ENCODE measurements at places on chromosomes 12 and 14. TPM values are rescaled to one million over a fixed set of nuclear protein-coding genes. Genes with fewer than 3 reads are reported as not detected.

GRCh38 chr14:57482120-57482519 lies 11.5 kb downstream of the CCDC198 start:
- no peak for DNase-seq

DNA sequence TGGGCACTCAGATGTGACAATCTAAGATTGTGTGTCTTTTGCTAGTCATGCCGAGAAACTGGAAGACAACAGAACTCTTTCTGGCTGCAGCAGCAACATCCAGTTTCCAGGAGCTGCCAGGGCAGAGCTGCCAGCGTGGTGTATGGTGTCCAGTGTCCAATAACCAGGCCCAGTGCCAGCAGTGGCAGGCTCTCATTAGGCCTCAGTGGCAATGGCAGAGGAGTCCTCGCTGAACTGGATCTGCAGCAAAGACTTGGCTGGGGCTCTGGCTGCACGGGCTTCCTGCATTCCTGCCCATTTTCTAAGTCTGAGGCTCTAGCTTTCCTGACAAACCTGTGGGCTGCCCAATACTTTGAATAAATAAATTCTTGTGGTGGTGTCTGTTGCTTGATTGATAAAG lies 26.2 kb upstream of the PPM1A start:
- no peak for DNase-seq

Gene ADAMTS20
- total RNA-seq = not detected

DNA sequence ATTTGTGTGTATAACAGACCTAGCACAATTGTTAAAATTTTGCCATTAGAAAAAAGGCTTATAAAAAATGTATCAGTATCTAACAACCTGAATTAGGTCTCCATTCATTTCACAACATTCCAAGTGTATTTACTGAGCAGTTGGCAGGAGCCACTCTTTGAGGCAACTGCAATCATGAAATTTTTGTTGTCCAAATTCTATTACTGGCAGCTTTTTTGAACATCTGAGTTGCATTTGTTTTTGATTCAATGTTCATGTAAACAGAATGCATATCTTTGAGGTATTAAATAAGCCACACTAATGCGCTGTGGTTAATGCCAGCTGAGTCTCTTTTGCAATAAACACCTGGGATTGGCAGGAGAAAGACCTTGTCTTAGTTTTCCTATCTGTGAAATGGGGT lies 8.7 kb downstream of the KITLG start:
- DNase-seq = no peak

- DNase-seq = no peak
Measured at GRCh38 chr14:56650048-56650447, 70.5 kb downstream of the TMEM260 start.

Gene MANSC4
- total RNA-seq = not detected

Gene TMTC2
- 10.1 TPM for total RNA-seq

- no peak for DNase-seq
Measured at GRCh38 chr14:23008831-23009230, 1.1 kb downstream of the C14orf93 start.

Gene ACTN1
- 340 TPM for total RNA-seq

DNA sequence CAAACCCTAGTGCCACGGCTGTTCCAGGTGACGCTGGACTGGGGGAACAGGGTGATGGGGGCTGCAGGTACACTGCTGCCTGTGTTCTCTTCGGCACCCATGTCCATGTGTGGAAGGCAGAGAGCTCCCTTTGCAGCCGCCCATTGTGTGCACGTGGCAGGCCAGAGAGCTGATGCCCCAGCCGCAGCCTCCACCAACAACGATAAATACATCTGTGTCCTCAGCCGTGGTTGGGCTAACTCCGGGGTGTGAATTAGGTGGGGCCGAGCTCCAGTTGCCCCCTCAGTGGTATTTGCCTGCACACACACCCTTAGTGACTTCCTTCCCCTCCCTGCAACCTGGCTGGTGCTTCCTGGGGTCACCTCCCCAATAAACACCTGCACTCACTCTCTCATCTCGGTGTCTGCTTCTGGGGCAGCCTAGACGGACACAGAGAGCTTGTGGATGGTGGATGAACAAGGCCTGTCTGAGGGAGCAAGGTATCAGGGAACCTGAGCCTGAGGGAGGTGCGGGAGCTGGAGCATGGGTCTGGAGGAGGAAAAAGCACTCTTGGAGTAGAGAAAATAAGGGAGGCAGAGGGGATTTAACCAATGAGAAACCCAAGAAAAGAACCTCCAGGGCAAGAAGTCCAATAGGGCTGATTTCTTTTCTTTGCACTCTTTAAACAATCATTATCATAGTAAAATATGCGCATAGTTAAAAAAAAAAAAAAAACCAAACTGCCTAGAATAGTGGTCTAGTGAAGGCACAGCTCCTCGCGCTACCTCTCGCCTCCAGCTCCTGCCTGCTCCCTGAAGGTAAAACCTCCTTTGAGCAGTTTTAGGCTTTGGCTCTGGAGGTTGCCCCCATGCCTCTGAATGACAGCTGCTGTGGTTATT lies 112.6 kb downstream of the ZNF664 start:
- no peak for DNase-seq

DNA sequence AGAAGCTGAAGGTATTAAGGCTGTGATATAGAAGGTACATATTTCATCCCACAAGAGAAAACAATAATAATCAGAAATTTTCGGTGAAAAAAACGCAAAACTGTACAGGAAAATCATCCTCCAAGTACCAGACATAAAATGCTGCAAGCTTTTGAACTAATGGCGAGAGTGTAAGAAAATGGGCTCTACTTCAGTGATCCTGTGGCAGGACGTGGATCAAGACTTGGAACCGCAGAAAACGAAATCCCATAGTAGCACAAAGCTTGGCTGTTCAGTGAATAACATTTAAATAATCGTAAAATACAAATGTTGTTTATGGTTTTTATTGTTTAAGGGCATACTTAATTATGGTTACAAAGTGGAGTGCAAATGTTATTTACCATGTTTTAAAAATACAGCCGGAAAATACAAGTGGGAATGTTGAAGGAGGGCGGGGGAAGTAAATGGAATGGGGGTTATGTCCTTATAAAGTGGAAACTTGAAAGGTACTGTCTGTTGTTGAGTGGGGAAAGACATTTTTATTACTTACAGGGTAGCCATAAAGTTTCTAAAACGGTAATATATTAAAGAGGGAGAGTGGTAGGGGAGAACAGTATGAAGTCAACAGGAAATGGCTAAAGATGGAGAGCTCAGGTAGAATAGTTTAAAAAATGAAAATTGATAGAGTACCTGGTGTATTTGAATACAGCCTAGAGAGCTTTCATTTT lies 1.1 kb downstream of the SMIM10L1 start:
- no peak for DNase-seq

DNA sequence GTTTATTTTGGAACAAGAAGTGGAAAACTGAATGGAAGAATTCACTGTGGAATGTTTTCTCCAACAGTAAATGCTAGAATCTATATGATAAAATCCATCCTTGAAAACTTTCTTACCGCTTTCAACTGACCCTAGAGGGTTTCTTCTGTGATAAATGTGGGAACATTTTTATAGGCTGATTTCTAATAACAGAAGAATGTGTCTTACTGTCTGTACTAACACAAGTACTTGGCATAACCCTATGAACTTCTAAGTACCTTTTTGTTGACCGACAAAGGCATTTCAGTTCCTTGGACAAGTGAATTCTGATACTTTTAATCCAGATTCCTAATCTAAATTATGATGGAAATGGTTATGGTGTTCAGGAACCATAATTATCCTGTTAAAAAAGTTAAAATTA lies 1109.7 kb upstream of the FLRT2 start:
- no peak for DNase-seq

- DNase-seq = no peak
Measured at GRCh38 chr14:104702673-104703072, 13.3 kb downstream of the INF2 start.

- DNase-seq = no peak
Measured at GRCh38 chr12:123034865-123035264, 54.4 kb downstream of the ARL6IP4 start.

DNA sequence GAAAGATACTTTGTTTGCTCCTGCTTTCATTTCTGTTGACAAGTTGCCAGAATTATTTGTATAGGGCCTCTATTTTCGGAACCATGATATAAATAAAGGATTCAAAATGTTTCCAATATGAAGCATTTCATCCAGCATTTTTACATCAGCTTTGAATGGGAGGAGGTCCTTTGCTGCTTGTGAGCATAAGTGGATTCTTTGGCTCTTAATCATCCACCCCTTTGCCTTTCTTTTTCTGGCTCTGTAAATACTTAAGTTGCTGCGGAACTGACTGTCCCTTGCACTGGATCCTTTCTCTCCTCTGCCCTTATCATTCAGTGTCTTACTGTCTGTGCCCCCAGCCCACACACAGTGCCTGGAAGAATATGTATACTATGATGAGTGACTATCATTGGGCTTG lies 357.3 kb upstream of the RGS6 start:
- DNase-seq = peak; percentile 17

- DNase-seq = no peak
Measured at GRCh38 chr12:127025545-127025944, 1241.4 kb upstream of the TMEM132C start.

Gene GLIPR1L1
- total RNA-seq = not detected

GRCh38 chr12:121705514-121705913 lies 7.0 kb upstream of the TMEM120B start:
- DNase-seq = no peak

DNA sequence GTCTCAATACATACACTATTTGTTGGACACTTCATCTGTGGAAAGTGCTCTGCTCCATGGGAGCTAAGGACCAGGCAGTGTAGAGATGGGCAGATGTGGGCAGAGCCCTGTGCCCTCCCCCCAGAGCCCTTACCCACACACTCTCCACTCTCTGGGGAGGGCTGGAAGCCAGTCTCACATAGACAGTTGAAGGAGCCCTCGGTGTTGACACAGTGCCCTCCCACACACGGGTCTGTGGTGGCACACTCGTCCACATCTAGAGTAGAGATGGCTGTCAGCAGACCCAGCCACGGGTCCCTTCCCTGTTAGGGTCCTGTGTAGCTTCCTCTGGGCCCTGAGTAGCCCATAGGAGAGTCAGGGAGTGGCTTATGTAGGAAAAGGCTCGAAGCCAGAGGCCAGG lies 14.3 kb downstream of the ISCA2 start:
- no peak for DNase-seq

GRCh38 chr12:125159702-125160101 lies 94.5 kb downstream of the AACS start:
- DNase-seq = no peak

DNA sequence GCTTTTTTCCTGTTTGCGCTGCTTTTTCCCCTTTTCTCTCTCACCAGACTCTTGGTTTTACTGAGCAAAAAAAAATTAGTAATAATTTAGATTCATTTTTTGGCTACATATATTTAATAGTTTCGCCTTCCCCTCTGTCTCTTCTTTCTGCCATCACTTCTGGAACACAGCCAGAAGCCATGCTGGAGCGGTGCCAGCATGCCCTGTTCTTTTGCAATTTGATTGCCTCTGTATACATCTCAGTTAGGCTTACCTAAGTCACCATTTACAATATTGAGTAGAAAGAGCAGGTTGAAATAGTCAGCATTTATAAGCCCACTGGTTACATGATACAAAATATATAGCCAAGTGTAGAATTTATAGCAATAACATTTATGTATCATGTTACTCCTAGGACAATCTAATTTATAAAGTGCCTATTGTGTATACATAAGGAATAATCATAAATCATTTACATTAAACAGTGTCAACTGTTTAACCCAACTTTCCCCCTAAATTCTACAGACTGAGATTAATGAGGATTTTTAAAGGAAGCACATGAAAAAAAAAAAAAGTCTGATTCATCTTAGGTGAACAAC lies 413.8 kb upstream of the SOX5 start:
- no peak for DNase-seq

Gene NPFF
- not detected for total RNA-seq

Gene PKP2
- 13.8 TPM for total RNA-seq

Gene ANHX
- total RNA-seq = not detected

DNA sequence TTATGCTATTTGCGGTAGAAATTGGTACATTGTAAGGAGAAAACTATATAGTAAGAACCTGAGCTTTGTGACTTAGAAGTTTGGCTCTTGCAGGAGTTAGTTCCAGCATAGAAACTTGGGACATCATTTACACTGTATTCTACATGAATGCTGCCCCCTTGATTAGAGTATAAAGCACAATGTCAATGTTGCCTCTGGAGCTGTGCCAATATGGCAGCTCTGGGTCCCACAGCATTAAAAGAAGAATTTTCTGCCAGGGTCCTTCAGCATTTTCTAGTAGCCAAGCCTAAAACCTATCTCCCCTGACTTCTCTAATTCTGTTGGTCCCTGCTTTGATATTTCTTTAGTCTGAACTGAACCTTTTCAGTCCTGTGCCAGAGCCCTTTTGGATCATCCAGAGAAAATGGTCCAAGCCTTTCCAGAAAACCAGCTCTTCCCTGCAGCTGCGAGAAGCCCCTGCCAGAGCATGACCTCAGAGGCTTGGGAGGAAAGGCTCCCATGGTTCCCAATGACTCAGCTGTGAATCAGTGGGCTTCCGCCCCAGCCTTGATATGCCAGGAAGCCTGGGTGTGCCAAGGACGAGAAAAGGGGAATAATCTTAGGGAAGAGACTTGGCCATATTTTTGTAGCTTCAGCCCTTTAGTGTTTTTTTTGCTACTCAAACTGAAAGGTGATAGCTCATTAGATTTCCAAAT lies 43.2 kb downstream of the PLEKHG7 start:
- DNase-seq = peak; percentile 99

GRCh38 chr12:92827836-92828431 lies 101.2 kb downstream of the EEA1 start:
- DNase-seq = peak; percentile 10

GRCh38 chr14:92886337-92886736 lies 36.6 kb upstream of the CHGA start:
- no peak for DNase-seq

GRCh38 chr14:75991753-75992152 lies 6.2 kb downstream of the IFT43 start:
- DNase-seq = no peak

Gene NR2C1
- total RNA-seq = 19.5 TPM

DNA sequence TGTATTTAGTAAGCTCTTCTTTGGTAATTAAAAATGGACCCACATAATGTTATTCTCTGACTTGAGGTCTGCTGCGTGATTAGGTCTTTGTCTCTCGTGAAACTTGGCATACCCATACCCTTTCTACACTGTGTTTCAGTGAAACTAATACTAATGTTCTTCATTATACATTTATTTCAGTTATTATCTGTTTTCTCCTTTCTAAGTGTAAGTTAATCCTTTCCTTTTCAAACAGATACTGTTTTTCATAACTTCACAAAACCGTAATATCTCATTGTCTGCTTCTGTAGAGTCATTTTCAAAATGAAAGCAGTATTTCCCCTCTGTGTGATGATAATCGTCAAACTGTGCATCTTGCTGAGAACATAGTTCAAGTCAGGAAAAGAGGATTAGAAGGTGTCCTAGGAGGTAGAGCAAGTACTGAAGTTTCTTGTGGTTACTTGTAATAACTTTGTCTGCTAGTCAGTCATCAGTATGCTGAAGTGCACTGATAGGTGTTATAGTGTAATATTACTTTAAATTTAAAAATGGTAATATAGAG lies 15.9 kb downstream of the PYROXD1 start:
- DNase-seq = no peak

Gene IFI27L2
- total RNA-seq = 38.5 TPM

Gene RFX4
- not detected for total RNA-seq

DNA sequence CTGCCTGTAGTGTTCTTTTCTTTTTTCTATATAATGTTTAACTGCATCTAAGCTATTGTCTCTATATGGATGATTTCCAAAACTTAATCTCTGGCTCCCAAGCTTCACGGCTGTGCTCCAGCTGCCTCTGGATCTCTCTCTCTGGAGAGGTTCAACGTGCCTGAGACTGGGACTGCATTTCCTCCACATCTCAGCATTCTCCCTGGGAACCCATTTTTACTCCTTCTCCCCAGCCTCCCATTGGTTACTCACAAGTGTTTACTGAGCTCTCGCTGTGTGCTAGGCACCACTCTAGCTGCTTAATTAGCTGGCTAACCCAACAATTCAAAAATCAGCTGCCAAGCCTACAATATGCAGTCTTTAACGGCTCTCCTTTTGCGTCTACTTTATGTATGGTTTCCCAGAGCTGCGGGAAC lies 34.7 kb downstream of the FBXL14 start:
- DNase-seq = no peak

Gene TAOK3
- total RNA-seq = 38.9 TPM
